Right kidney (tissue), 9 donors: ENCODE measurements at places on chromosomes 11 and 22.

GRCh38 chr11:118126082-118126838 lies 26.4 kb downstream of the SCN4B start:
- DNase-seq = no peak

DNA sequence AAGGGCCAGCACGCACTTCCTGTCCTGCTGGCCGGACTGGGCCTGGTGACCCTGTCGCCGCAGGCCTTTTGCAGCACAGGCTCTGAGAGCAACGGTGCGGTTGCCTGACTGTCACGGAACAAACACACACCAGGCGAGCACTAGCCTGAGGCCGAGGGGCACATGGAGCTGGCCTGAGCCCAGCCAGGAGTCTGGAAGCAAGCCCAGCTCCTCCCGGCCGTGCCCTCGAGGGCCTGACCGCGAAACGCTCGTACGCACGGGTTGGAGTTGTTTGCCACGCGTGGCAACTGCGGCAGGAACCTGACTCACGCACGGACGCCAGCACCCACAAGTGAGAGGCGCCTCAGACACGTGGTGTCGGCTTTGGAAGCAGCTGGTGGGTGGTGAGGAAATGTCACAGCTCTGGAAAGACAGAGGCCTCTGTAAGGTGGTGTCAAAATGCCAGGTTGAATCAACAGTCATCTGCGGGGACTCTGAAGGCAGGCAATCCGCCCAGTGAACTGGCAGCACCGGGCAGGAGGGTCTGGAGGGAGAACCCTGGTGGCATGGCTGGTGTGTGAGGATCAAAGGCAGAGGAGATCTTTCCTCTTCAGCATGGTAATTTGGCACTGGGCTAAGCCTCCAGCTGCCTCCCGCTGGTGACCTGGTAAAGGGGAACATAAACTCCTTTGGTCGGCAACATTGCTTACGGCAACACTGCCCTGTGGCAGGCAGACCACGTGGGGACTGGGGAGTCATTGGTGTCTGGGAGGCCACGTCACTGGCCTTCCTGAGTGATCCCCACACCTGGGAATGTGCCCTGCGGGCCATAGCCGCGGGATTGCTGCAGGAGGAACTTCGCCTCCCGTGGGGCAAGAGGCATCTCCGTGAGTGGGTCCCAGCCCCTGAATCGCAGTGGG lies 15.3 kb upstream of the IL17REL start:
- no peak for DNase-seq

DNA sequence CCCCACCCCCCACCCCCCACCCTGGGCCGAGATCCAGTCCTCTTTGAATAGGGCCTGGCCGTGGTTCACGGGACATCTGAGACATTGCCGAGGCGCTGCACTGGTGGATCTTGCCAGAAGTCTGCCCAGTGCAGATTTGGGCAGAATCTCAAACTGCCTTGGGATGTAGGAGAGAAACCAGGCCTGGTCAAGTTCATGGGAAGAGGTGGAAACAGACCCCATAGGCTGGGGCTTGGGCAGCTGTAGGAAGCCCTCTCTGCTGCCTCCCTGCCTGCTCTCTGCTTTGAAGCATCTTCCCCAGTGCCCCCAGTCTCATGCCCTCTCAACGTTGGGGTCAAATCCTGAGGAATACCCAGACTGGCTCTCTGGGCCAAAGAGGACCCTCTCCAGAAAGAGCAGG lies 16.0 kb upstream of the PPP6R3 start:
- DNase-seq = no peak

DNA sequence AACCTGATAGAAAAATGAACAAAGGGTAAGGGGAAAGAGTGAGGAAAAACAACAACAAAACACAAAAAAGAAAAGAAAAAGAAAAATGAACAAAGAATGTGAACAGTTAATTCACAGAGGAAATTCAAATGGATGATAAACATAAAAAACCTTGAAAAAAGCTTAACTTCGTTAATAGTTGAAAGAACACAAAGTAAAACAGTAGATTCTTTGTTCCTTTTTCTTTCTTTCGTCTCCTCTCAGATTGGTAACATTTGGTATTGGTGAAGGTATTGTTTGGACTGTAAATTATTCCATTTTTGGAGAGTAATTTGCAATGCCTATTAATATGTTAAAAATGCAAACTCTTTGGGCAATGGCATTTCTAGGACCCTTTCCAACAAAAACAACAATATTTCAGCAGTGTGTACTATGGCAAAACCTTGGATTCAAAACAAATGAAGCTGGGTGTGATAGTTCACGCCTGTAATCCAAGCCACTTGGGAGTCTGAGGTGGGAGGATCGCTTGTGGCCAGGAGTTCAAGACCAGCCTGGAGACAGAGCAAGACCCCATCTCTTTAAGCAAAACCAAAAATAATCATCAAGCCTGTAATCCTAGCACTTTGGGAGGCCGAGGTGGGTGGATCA lies 3.3 kb upstream of the BACE1 start:
- no peak for DNase-seq

- no peak for DNase-seq
Observed at GRCh38 chr11:134645576-134645975, 233.5 kb upstream of the B3GAT1 start.

GRCh38 chr11:77179048-77179447 lies 51.0 kb downstream of the MYO7A start:
- DNase-seq = no peak

GRCh38 chr22:19994851-19995610 lies 21.6 kb downstream of the ARVCF start:
- DNase-seq = no peak

DNA sequence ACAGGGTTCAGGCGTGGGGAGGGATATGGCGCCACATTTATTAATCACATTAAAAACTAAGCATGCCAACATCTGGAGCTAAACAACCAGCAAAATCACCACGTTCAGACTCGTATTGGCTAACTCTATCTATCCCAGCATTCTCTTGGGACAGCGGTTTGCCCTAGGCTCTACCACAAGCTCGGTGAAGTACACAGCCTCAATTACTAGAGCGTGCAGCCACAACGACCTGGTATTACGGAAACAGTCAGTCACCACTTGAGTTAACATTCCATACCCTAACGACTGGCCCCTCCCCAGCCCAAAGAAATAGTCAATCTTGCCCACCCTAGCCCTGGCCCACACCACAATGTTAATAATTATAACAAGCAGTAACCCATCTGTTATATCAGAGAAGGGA lies 32.1 kb downstream of the APOL5 start:
- DNase-seq = no peak

DNA sequence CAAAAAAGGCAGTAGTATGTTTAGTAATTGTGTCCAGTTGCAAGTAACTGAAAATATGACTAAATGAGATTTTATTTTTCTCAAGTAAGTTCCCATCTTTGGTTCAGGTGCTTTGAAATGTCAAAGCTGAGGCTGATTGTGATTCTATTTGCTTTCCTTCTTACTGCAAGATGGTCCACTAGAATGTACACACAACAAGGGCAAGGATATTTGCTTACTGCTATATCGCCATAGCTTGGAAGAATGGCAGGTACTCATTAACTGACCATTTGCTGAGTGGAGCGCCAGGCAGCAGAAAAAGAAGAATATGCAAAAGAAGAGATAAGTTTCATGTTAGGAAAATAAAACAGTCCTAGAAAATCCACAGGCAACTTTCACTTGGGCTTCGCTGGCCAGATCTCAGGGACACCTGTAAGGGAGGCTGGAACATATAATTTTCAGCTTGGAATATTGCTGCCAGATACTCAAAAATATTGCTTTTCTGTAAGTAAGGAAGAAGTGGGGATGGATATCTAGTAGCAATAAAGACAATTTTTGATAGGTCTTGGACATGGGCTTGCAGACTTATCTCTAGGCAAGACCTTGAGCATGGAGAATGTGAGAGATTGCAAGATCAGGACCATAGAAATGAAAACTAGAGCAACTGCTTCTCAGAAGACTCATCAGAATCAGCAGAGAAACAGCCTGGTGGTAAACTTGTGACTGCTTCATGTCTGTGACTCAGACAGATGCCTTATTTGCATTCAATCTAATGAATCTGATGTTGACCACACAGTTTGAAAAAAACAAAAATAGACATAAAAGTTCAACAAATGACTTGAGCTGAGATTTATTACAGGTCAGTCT lies 44.8 kb upstream of the OR9Q1 start:
- no peak for DNase-seq

- no peak for DNase-seq
Observed at GRCh38 chr11:108901359-108901758, 236.5 kb downstream of the DDX10 start.

DNA sequence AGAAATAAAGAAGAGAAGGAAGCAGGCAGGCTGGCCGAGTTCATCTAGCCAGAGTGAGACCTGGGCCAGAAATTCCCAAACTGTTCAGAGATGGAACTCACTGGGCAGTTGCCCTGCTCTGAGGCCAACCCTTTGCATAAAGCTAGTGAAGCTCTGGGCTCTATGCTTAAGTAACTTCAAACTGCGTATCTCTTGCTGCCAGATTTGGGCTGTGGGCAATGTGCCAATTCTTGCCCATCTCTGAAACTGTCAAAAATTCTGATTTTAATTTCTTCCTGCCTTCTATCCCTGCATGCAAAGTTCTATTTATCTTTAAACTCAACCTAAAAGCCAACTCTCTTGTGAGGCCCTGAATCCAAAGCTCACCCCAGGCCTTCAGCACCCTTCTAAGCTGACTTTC lies 36.2 kb upstream of the HEPHL1 start:
- DNase-seq = no peak

DNA sequence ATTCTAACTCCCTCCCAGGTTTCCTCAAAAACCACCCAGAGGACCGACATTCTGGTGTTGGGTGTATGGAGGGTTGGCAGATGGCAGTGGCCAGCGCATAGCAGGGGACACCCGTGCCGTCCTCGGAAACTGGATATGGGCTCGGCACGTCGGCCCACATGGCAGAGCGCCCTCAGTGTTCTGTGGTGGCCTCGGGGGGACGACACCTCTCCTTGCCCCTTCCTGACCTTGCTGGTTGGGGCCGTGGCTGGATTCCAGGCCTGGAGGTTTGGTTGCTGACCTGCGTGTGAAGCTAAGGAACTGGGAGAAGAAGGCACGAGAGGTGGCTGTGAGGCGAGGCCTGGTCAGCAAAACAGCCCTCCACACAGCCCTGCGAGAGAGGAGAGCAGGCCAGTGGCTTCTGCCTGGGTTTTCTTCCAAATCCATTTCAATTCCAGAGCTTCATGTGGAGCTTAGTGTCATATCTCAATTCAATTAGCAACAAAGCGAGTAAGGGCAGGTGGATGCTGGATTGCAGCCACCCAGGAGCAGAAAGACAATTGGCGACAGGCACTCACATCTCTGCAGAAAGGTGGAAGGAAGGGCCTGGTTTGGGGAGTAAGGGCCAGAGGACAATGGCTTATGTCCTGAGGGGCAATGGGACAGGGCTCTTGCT lies 478.4 kb downstream of the BRD1 start:
- no peak for DNase-seq

DNA sequence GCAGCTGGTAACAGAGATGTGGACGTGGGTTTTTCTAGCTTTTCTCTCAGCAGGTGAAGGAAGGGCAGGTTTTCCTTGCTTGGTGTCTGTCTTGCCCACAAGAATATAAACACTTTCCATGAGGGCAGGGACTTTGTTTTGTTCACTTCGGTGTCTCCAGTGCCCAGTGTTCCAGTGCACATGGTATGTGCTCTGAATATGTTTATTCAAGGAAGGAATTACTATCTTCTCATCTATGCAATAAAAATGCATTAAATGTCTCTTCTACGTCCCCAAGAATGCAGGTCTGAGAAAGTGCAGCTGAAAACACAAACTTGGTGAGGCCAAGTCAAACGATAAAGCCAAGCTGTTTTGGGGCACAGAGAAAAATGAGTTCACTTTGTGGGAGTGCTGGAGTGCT lies 56.3 kb upstream of the PLET1 start:
- DNase-seq = no peak

DNA sequence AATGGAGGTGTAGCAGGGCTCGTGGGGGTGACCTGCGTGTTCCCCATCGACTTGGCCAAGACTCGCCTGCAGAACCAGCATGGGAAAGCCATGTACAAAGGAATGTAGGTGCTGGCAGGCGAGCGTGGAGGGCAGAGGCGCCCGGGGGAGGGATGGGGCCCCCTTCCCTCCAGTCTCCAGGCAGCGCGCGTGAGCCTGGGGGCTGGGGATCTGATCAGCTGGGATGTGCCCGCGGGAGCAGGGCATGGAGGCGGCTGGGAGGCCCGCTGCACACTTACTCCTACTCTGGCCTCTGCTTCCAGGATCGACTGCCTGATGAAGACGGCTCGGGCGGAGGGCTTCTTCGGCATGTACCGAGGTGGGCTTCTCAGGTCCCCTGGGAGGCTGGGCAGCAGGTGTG lies 17.8 kb downstream of the SLC25A18 start:
- DNase-seq = peak; percentile 32

DNA sequence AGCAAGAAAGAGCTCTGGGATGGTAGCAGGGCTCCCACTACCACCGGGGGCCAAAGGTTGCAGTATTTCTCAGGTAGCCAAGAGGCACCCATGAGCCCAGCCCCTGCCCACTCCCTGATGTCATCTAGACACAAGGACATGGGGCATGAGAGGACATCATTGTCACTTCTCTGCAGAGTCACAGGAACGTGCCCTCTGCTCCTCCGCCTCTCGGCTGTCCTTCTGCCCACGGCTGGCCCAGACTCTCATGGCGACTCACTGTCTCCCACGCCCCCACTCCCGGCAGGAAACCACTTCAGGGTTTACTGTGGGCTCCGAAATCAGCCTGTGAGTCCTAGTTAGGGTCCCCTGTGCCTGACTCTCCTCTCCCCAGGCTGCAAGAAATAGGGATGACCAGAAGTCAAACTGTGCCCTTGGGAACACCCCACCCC lies 1.8 kb upstream of the GAL start:
- no peak for DNase-seq

GRCh38 chr11:124043420-124043819 lies 2.3 kb upstream of the OR10G7 start:
- DNase-seq = no peak

GRCh38 chr11:130916910-130917309 lies 631 bp upstream of the SNX19 start:
- DNase-seq = no peak

GRCh38 chr22:29750559-29751538 lies 16.0 kb downstream of the ZMAT5 start:
- DNase-seq = no peak

GRCh38 chr11:82458761-82459160 lies 274.9 kb downstream of the FAM181B start:
- no peak for DNase-seq

GRCh38 chr11:1310772-1311468 lies 1.5 kb upstream of the TOLLIP start:
- no peak for DNase-seq

DNA sequence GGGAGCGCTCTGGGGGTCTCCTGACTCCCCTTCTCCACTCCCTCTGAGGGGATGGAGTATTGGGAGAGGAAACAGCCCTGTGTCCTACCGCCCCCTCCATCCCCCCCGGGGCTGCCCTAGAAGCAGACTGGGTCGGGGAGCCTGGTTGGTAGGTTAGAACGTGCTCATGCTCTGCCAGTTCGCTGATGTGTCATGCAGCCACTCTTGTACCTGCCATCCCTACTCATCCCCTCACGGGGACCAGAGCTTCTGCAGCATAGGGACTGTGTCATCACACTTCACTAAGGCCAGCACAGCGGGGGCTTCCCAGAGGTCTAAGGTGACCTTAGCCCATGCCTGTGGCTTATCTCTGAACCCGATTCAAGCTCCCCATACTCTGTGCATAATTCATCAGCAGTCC lies 4.7 kb downstream of the KCNJ1 start:
- DNase-seq = no peak
